ENCODE measurements at places on chromosomes 7 and 10.
A peak's percentile ranks its signal among the peaks of the same experiment; 100 is the strongest.

- no peak for DNase-seq
Observed at GRCh38 chr10:6211671-6212635, 9.2 kb downstream of the PFKFB3 start.

GRCh38 chr7:81138870-81139269 lies 220.0 kb upstream of the SEMA3C start:
- peak; percentile 7 for DNase-seq

DNA sequence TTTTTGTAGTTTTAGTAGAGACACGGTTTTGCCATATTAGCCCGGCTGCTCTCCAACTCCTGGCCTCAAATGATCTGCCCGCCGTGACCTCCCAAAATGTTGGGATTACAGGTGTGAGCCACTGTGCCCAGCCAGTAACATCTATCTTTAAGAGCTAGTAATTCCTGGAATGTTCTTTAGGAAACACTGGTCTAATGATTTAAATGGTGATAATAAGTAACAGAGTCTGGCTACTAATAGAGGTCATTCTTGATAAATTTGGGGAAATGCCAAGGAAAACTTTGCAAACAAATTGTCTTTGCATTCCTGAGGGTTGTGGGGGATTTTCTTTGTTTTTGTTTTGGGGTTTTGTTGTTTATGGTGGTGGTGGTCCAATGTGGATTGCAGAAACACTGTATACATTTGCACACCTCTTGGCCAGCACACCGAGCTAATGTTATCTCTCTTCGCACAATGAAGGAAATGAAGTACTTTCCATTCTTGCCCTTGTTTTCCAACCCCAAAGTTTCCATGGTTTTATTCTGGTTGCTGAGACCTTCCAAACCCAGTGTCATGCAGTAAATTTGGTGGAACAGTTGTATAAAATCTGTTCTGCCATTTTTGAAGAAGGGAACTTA lies 51.3 kb upstream of the WIPF3 start:
- DNase-seq = no peak

GRCh38 chr10:13091801-13092200 lies 8.2 kb upstream of the OPTN start:
- no peak for DNase-seq

GRCh38 chr7:54596747-54597146 lies 54.6 kb downstream of the VSTM2A start:
- no peak for DNase-seq

- peak; percentile 14 for DNase-seq
Observed at GRCh38 chr7:17910377-17910776, 29.9 kb downstream of the SNX13 start.

DNA sequence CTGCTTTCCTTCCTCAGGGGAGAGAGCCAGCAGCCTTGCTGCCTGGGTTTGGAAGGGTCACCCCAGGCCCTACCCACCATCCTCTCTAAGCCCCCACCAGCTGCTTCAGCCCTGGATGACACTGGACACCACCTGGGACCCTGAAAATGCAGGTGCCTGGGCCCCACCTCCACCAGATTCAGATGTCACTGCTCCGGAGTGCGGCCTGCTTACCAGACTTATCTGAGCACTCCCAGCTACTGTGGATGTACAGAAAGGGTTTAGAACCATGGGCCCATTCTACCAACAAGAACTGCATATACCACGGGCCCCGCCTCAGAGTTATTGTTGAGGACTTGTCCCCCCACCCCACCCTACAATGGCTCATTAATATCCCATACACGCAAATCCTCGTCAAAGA lies 172.3 kb downstream of the PTPRN2 start:
- DNase-seq = no peak
